CD4-positive, alpha-beta T cell treated with Interleukin-10 for 1 hour (primary cell): ENCODE measurements at places on chromosomes 11 and 22.

- no peak for DNase-seq
Measured at GRCh38 chr11:439315-440064, 2.3 kb downstream of the ANO9 start.

- DNase-seq: no peak
Measured at GRCh38 chr11:129287920-129288319, 87.7 kb upstream of the BARX2 start.

GRCh38 chr22:27919942-27920755 is 1.1 kb upstream of the PITPNB start:
- DNase-seq: no peak

DNA sequence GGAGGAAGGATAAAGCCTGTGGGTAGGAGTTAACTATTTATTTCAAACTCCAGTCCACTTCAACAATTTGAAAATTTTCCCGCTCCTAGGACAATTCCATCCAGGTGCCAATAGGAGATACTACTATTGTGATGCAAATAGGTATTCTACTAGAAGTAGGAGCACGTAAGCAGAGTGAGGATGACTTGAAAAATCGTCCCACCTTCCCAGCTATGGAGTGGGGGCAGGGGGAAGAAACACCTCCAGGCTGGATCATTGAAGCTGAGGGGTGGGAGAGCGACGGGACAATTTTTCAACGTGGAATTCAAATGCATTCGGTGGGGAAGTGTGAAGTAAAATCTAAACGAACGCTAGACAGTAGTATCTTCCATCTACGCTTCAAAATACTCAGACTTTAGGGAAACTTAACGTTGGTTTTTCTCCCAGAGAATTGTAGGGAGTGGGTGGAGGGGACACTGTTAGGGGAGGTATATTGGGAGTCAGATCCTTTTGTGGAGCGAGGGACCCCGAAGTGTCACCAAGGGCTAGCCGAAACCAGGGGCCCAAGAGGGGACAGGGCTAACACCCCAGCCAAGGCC is 523 bp upstream of the ARHGAP42 start:
- DNase-seq: no peak

DNA sequence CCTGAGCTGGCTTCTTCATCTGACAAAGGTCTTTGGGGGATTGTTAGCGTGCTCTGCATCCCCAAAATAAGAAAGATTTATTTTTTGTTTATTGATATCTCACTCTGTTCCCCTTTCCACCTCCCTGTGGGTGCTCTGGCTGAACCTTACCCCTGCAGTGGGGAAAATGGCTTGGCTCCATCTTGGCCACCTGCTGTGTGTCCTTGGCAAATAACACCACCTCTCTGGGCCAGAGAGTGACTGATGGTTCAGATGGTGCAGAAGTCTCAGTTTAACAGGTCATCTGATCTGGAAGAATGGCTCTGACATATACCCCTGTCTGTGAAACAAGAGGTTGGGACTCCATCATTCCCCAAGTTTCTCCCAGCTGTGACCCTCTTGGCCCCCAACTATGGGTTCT is 157.6 kb downstream of the MYO18B start:
- no peak for DNase-seq

- DNase-seq: no peak
Measured at GRCh38 chr11:117997823-117998579, 11.8 kb downstream of the IL10RA start.

DNA sequence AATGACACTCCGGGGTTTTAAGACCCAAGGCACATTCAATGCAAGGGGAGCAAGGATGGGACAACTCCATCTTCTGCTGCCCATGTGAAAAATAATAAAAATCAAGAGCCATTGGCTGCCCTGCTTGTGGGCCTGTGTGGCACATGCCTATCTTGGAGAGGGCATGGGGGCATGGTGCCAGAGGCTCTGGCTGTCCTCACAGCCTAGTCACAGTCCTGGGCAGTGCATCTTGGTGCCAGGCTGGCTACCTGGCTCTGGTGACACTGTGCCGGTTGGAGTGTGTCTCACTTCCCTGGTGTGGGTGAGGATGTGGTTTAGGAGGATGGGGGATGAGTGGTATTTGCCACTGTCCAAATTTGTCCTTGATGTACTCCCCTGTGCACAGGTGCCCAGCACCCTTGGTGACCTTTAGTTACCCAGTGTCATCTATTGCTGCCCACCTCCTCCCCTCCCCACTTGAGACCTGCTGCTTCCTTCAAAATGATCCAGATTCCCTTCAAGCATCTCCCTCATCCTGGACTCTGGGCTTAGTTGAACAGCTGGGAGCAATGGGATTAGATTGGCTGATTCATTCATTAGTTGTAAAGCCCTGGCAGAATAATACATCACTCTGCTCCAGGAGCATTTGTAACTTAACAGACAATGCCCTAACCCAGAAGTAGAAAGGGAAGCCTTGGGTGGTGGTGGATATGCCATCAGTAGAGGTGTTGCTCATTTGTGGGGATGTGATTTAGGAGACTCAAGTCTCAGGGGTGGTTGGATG is 4.6 kb downstream of the TMEM86A start:
- no peak for DNase-seq

DNA sequence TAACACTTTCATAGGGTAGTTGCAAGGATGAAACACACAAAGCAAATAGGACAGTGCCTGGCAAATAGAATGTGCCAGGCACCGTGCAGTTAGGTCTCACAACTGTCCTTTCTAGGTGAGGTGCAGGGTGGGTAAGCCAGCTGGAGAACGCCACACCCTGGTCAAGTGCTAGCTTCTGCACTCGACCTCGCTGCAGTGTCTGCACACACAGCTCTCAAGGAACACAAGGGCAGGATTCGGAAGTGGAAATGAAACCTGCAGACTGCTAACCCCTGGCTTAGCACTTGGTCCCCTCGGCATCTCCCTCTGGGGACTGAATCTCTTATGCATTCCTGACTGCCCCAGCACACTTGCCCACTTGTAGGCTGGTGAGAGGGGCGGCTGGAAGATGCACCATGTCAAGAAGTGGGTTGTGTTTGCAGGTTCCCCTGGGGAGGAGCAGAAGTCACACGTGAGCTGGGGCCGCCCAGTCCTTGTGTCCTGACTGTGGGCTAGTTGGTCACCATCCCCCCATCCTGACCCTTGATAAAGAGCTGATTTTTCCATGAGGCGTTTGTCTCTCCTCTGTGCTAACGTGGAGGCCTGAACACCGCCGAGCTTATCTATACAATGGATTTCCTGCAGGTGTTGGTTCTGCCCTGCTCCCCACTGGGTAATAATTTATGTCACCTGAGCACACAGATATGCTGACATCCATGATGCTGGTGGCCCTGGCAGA is 89.0 kb downstream of the MICAL2 start:
- DNase-seq: no peak

GRCh38 chr11:69296890-69297786 is 3.2 kb downstream of the MYEOV start:
- DNase-seq: peak; percentile 82

GRCh38 chr11:78417175-78417887 is at the start of gene GAB2:
GAB2 (minus strand) TSS chr11:78417820; CDS start chr11:78417720, 100 bp downstream.
- peak; percentile 33 for DNase-seq

DNA sequence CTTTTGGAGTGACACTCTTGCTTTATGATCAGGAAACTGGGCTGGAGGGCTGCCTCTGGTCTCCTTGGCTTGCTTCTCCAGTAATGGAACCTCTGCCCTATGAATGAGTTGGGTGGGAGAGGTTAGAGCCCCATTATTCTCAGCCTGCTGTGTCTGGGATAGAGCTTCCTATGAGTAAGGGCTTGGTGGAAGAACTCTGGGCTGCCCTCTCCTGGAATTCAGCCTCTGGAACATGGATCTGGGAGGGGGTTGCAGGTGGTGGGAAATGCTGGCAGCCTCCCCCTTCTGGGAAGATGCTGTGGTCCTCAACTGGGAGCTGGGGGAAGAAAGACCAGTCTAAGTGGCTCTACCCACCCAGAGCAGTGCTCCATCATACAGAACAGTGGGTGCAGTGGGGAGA is 81.8 kb upstream of the SYN3 start:
- no peak for DNase-seq

DNA sequence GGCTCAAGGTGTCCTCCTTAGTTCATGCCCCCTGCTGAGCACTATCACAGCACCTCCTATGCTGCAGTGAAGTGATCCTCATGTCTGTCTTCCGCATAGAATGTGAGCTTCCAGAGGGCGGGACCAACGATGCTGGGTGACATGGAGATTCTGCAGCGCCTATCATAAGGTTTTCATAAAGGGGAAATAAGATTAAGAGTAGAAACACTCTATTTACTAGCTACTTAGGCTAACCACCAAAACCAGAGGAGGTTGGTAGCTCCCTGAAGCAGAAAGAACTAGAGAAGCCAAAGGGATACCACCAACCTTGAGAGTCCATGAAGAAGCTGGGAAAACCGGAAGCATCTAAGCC is 39.3 kb upstream of the POU2AF1 start:
- DNase-seq: no peak
